ENCODE measurements at places on chromosomes 7 and 10. TPM values are rescaled to one million over a fixed set of nuclear protein-coding genes. Genes with fewer than 3 reads are reported as not detected.

MASTL gene
- total RNA-seq = 12.6 TPM

SLC13A1 gene
- not detected for total RNA-seq

CLEC5A gene
- total RNA-seq = 2.8 TPM

SDK1 gene
- 27.3 TPM for total RNA-seq

CHST3 gene
- total RNA-seq = 13.2 TPM

GRM8 gene
- total RNA-seq = 3.3 TPM

EFCAB10 gene
- total RNA-seq = not detected
